Tongue (tissue), 3 donors: ENCODE measurements at places on chromosomes 3 and 15. TPM values are rescaled to one million over a fixed set of nuclear protein-coding genes. Genes with fewer than 3 reads are reported as not detected.

The SENP8 gene
- total RNA-seq: 4.7 TPM

GRCh38 chr15:43625106-43625505 lies 6.5 kb upstream of the STRC start:
- no peak for DNase-seq

GRCh38 chr3:182954553-182955235 lies 25.6 kb downstream of the DCUN1D1 start:
- DNase-seq: no peak

DNA sequence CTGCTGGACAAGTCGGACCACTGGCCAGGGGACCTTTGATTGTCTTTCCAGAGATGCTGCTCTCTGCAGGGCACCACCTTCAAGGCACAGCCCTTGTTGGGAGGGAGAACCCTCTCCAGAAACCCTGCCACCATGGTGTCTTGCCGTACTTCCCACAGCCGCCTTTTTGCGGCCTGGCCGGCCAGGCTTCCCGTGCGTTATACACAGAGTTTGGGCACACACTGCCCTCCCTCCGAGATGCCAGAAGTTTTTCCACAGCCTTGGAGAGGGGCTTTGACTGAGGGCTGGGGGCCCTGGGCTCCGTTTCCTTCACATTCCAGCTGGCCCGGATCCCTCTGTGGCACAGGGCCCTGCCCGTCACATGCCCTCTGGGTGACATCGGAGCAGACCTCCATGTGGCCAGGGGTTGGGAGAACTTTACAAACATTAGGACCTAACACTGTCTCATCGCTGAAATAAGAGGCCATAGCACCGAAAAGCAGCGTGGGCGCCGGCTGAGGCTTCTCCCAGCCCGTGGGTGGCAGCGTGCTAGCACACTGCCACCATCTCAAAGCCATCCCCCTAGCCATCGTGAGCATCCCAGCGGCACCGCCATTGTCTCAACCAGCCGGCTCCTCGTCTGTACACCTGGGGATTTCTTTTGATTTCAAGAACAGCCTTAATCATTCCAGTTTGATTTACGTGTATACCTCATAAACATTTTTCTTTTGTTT lies 6.3 kb upstream of the APEH start:
- DNase-seq: no peak

DNA sequence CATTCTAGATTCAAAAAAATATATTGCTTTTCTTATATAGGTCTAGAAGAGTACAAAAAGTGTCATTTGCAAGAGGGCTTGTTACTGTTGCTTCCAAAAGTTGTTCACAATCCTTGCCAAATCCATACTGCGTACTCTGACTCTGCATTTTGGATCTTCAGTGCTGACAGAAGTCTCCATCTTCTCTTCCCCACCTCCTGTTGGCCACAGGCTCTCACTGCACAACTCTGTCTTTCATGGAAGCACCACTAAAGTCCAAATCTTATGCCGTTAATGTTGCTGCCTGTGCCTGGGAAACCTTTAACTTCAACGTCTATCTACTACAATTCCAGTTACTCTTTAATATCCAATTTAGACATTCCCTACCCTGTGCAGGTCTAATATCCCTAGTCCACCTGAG lies 419.9 kb downstream of the NR2F2 start:
- DNase-seq: no peak
